Cardiac fibroblast (primary cell): ENCODE measurements at places on chromosomes 12 and 14.

- peak; percentile 31 for DNase-seq
These were observed 556 bp downstream of the GPRC5A start for GRCh38 chr12:12891881-12892355.

- peak; percentile 76 for DNase-seq
These were observed 6.1 kb upstream of the AMIGO2 start for GRCh38 chr12:47085815-47086252.

DNA sequence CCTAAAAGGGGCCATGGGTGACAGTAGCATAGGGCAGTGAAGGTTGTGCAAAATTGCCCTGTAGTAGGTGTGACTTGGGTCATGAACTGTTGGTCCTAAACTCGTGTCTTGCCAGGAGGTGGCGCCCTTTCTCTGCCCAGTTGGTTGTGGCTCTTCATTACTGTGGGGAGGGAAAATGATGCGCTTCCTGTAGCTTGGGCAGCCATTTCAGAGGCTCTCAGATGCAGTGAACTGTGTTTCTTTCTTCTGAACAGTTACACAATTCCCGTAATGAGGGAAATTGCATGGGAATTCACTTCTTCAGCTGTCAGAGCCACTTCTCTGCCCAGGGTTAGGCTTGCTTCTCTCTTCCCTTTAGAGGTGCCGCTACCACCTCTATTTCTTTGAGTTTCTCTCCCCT, 148.1 kb upstream of the NRXN3 start:
- peak; percentile 36 for DNase-seq

- no peak for DNase-seq
These were observed 72.3 kb downstream of the CDK17 start for GRCh38 chr12:96327889-96328288.

GRCh38 chr14:24473211-24473610, 30.6 kb upstream of the SDR39U1 start:
- DNase-seq: no peak

GRCh38 chr12:27367078-27367477, 34.4 kb downstream of the BMAL2 start:
- peak; percentile 25 for DNase-seq

- no peak for DNase-seq
These were observed 14.3 kb downstream of the AGAP2 start for GRCh38 chr12:57724003-57724935.

DNA sequence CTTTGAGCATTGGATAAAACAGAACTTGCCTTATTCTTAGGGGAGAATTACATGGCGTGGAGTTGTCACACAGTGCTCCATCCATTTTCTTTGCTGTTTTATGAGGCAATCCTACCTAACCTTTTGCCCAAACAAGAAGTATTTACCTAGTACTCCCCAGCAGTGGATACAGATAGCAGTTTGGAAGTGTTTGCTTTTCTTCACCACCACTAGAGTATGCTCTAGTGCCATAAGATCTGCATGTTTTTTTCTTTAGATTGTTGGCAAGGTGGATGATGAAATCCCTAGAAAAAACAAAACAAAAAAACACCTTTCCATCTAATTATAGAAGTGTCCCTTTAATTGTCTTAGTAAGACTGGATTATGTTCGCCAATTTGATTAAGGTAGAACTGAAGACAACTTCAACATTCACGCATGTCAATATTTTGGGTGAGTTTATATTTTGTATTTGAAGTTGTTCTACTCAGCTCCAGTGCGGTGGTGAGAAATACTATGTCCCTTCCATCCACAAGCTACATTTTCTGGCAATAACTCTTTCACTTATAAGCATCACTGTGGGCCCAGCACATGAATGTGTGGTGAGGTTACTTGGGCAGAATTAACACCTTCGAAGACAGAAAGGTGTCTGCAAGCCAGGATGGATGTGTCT, 23.6 kb upstream of the TMEM260 start:
- peak; percentile 60 for DNase-seq

GRCh38 chr14:59704054-59704645, 127.5 kb upstream of the CCDC175 start:
- no peak for DNase-seq

- DNase-seq: no peak
These were observed 55.9 kb downstream of the C2CD5 start for GRCh38 chr12:22488478-22488877.

DNA sequence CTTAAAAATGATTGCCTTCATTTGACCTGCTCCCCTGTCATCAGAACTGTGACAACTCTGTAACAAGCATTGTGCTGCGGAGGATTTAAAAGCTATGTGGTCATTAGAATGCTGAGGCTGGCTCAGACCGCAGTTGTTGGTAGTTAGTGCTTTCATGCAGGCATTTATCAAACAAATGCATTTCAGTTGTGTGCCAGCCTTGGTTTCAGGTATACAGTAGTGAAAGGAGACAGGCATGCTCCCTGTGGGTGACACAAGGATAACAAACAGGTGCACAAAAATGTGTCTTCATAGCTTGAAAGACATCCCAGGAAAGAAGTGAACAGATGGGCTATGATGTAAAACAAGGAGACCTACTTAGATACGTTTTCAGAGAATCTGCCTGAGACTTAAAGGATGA, 60.6 kb downstream of the MARK3 start:
- DNase-seq: no peak

DNA sequence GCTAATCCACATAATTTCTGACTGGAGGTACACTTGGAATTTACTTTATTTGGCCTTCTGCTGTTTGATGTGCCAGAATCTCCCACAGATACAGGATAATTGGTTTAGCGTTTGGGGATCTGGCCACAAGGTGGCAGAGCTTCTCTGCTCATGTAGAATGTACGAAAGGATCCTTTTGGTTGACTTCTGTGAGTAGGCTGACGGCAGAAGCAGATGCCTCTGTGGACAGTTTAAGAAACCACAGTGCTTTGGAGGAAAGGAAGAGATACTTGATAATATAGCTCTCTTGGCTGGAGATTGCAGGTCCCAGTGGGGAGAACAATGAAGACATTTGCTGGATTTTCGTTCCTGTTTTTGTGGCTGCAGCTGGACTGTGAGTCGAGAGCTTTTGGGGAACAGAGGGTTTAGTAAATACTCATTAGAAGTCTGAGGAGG, 75.3 kb upstream of the OR4E1 start:
- peak; percentile 39 for DNase-seq

DNA sequence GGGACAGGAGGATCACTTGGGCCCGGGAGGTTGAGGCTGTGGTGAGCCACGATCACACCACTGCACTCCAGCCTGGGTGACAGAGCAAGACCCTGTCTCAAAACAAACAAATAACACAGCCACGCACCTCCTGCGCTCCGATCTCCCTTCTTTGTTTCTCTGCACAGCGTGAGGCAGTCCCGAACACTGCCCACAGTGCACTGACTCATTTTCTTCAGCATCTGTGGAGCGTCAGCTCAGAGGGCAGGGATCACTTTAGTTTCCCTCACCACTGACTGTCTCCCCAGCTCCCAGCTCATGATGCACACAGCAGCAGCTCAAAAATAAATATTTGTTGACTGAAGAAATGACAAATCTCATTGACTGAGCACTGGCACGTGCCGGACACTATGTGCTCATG, 883 bp upstream of the MYL2 start:
- DNase-seq: peak; percentile 79

- no peak for DNase-seq
These were observed 87.1 kb downstream of the PRKCH start for GRCh38 chr14:61408498-61408897.

GRCh38 chr12:124392271-124392666, 97.4 kb downstream of the RFLNA start:
- DNase-seq: no peak

GRCh38 chr14:46322076-46322475, 329.5 kb downstream of the RPL10L start:
- no peak for DNase-seq

- DNase-seq: no peak
These were observed 9.3 kb downstream of the EML1 start for GRCh38 chr14:99802301-99803105.
